ENCODE measurements at places on chromosomes 6 and 20. TPM values are rescaled to one million over a fixed set of nuclear protein-coding genes. Genes with fewer than 3 reads are reported as not detected.

Gene KCNK15
- total RNA-seq, result not detected

- DNase-seq, result peak; percentile 27
Observed at GRCh38 chr20:59221049-59221706, 57.6 kb downstream of the ZNF831 start.

DNA sequence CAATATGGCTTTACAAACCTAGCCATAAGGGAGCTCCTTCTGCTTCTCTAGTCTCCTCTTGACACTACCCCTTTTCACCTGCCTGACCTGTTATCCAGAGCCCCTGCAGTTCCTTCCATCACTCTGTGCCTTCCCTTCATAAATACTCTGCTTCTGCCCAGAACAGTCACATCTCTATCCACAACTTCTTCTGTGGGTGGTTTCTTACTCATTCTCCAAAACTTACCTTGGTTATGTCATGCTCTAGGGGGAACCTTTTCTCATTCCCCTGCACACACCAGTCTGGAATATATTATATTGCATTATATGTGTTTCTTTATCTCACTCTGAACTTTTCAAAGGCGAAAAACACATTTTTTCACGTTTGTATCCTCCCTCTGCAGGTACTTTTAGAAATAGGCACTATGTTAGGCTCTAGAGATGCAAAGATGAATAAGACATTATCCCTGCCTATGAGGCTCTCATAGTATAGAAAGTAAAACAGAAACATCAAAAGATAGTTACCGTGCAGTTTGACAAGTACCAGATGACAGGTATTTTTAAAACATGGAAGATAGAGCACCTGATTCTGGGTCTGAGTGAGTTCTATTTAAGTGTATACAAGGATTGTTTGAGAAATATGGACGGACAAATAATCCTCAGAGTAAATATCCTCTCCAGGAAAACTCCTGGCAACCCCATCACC, 51.5 kb downstream of the AIG1 start:
- no peak for DNase-seq

GRCh38 chr6:94414041-94414440, 994.7 kb upstream of the EPHA7 start:
- DNase-seq, result no peak

DNA sequence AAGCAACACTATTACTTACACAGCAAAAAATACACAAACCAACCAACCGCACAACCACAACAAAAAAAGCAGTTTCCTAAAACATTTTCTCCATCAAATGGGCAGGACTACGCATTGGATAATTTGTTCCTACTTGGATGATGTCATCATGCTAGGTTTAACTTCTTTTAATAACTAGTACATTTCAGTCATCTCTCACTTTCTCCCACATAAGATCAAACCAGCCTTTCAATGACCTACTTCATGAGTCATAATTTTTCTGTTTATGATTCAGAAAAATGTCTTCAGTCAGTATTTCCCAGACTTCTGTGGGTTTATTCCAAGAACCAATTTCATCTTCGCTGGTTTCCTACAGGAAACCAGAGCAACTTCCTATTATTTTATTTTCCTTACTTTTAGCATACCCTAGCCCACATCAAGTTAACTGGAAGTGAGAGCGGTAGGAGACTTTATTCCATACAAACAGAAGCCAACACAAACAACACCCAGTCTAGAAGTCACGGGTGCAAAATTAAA, 134.2 kb downstream of the GMDS start:
- peak; percentile 47 for DNase-seq

DNA sequence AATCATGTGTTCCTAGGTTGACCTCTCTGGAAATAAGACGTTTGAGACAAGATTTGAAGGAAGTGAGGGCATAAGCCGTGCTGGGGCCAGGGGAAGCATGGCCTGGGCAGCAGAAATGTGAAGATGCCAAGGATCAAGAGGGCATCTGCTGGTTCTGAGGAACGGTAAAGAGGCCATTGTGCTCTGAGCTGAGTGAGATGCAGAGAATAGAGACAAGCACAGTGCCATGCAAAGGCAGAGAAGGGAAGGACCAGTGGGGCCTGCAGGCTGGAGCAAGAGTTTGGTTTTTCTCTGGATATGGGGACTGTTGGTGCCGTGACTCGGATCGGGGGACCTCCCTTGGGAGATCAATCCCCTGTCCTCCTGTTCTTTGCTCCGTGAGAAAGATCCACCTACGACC, 50.8 kb downstream of the SMPDL3A start:
- no peak for DNase-seq

Gene BICRAL
- 7.5 TPM for total RNA-seq

Gene CTAGE9
- total RNA-seq, result not detected

GRCh38 chr6:114989279-114989964, 646.6 kb upstream of the HS3ST5 start:
- peak; percentile 6 for DNase-seq

Data from M059J (cell line).